ENCODE measurements at places on chromosomes 4 and X.

DNA sequence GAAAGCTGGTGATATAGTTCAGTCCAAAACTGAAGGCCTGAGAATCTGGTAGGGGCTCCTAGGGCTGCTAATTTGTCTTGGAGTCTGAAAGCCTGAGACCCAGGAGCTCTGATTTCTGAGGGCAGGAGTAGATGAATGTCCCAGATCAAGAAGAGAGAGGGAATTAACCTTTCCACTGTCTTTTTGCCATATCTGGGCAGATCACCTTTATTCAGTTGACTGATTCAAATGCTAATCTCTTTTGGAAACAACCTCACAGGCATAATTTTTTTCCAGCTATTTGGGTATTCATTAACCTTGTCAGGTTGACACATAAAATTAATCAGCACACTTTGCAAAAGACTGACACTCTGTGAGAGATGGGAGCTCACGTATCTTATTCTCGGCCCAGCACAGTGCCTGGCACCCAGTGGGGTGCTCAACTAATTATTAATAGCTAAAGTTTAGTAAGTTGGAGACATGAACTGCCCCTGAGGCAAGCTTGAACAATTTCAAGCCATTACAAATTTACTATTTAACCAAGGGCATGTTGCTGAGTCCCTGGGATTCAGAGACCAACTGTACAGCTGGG lies 114.3 kb downstream of the CPEB2 start:
- DNase-seq, result no peak

DNA sequence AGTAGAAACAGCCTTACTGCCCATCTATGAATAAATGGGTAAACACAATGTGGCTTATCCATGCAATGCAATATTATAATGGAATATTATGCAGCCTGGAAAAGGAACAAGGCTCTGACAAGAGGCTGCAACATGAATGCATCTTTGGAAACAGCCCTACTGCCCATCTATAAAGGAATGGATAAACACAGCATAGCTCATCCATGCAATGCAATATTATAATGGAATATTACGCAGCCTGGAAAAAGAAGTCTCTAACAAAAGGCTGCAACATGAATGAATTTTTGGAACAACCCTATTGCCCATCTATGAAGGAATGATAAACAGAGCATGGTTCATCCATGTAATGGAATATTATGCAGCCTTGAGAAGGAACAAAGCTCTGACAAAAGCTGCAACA lies 161.0 kb downstream of the CRLF2 start:
- no peak for DNase-seq

DNA sequence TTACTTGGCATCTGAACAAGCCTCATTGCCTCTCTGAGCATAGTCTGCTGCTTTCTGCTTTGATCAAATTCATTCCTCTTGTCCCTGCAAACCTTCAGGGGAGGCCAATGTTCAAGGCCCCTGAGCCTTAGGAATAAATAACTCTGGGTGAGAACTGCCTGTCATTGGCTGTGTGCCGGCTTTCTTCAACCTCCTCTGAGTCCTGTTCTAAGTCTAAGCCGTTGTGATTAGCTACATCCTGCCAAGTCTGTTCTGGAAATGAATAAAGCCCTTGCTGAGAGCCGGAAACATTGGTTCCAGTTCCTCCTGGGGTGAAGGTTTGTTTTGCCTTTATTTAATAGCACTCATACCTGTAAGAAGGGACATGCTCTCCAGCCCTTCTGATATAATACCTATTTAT lies 13.8 kb downstream of the RNF4 start:
- DNase-seq, result no peak

GRCh38 chr4:141913928-141914327 lies 277.5 kb downstream of the IL15 start:
- no peak for DNase-seq

GRCh38 chr4:150431221-150431620 lies 150.7 kb upstream of the MAB21L2 start:
- DNase-seq, result no peak

GRCh38 chr4:10013722-10014121 lies 7.6 kb downstream of the SLC2A9 start:
- peak; percentile 17 for DNase-seq

DNA sequence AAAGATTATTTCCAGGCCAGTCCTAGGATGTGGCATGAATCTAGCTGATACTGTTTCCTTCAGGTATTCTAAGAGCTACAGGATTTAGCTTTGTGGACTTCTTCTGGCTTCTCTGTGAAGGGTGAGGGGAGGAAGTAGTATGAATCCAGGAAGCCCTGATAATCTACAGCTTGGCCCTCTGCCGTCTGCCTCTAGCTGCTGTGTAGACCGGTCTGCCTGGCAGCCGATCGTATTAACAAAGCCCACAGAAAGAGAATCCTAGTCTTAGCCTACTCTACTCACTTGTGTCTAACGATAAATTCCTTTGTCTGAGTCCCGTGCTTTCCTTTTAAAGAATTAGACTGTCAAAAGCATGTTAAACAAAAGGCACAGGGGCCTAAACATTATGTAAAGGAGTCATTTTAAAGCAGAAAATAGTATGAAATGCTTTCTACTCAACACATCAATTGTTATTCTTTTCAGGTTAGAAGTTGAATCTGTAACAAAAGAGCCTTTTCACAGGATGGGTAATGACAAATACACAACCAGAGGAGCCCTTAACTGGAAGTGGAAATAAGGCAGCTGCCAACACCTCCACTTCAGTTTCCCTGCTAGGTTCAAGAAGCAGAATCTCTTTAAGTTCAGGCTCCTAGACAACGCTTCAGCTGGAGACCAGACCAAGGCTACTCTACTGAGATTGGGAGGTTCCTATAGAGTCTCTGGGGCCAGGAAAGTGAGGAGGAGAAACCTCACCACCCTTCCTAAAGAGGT lies 48.9 kb upstream of the UCP1 start:
- DNase-seq, result peak; percentile 4

DNA sequence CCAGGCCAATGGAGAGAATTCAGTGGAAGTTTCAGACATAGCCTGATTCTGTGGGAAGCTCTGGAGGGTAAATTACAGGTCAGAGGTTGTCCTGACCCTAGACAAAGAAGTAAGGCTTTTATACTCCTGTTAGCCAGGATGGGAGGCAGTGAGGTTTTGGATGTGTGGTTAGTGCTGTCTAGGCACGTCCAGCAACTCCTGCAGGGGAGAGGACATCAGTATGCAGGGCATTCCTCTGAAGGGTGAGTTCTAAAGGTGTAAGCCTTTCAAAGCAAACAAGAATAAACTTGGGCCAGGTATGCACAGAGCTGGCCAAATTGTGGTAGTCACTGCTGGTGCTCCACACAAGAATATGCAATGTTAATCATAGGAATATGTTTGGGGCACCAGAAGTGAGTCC lies 562.5 kb downstream of the CCSER1 start:
- DNase-seq, result no peak

DNA sequence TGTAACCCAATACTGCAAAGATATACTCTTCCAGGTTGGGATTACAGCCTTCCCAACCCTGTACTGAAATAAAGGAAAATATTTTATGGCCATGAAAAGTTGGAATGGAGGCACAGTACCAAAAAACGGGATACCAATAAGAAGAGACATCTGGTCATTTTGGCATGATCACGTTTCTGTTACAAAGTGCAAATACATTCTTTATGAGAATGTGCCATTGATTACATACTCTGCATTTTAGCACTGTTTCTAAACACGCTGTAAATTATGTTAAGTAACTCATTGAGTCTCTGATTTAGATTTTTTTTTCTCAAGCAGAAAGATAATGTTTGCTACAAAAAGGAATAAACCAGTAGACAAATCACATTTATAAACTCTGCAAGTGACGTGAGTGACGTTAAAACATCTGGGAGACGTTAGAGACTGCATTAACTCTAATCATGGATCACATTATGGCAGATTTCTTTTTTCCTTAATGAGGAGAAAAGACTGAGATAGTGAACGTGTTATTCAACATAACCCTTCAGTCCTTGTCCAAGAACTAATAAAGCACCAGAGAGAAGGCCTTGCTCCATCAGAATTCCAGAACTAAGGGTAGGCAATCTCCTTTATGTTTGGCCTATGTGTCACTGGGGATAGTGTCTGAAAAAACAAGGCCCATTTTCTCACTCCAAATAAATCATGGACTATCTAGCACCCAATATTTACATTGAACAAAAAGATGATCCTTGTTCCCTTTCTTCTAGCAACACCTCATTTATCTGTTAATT lies 31.0 kb downstream of the UNC5C start:
- no peak for DNase-seq

- no peak for DNase-seq
These were observed 17.4 kb upstream of the ARMCX2 start for GRCh38 chrX:101677028-101677427.

DNA sequence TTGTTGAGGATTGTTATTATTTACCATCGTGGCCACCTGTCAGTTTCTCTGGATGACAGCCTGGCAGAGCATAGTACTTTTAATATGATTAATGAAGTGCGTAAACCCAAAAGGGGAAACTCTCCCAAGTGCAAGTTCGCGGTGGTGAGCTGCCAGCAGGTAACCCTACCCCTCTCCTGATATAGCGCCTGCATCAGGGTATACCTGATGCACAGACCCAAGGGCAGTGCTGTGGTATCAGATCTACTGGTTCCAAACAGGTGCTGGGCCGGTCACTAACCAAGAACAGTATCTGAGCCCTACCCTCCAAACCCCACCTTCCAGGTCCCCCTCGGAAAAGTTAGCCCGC lies 1.6 kb downstream of the RNF150 start:
- DNase-seq, result no peak

- DNase-seq, result no peak
These were observed 195.0 kb upstream of the S100G start for GRCh38 chrX:16454926-16455325.

- DNase-seq, result no peak
These were observed 85.7 kb downstream of the DIAPH2 start for GRCh38 chrX:96770315-96770714.

DNA sequence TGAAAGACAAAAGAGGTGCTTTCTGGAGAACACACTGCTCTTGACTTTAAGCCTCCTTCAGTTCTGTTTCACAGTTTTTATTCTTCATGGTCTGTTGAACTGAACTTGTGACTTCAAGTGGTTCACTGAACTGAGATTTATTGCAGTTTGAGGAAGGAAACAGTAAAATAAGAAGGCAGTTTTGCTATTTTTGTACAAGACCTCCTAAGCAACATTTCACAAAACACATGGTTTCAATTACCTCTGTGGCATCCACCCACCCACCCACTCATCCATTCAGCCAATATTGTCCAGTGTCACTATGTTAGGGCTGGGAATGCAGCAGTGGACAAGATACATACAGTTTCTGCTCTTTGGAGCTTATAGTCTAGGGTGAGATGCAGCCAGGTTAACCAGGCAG lies 131.3 kb downstream of the IL1RAPL2 start:
- no peak for DNase-seq

DNA sequence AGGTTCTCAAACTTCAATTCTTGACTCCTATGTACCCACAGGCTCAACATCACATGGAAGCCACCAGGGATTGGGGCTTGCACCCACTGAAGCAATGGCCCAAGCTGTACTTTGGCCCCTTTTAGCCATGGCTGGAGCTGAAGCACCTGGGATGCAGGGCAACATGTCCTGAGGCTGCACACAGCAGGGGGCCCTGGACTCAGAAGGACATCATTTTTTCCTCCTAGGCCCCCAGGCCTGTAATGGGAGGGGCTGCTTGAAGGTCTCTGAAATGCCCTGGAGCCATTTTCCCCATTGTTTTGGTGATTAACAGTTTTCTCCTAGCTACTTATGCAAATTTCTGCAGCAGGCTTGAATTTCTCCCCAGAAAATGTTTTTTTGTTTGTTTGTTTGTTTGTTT lies 465.1 kb upstream of the PCDH10 start:
- DNase-seq, result no peak

- DNase-seq, result no peak
These were observed 21.7 kb downstream of the PNMA6F start for GRCh38 chrX:153299855-153300254.

DNA sequence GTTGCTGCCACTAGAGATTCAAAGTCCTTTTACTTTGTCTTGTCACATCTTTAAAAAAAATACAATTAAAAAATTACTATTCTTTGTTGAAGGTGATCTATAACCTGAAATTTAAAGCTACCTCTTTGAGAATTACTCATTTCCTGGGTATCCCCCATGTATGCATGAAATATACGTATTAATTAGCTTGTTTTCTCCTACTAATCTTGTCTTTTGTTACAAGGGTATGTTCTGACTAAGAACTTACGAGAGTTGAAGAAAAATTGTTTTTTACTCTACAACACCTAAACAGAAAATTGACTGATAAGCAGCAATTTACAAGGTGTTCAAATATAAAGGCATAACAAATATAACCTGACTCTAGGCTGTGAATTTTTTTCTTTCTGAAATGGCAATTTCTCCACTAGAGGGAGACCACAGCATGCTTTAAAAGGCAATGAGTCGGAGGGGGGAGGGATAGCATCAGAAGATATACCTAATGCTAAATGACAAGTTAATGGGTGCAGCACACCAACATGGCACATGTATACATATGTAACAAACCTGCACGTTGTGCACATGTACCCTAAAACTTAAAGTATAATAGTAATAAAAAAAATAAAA lies 249.6 kb downstream of the OPHN1 start:
- DNase-seq, result no peak

- no peak for DNase-seq
These were observed 49.2 kb downstream of the FGFRL1 start for GRCh38 chr4:1060621-1061020.

- DNase-seq, result no peak
These were observed 430.6 kb downstream of the DTHD1 start for GRCh38 chr4:36712013-36712412.

GRCh38 chr4:104772849-104773248 lies 278.2 kb upstream of the CXXC4 start:
- no peak for DNase-seq

DNA sequence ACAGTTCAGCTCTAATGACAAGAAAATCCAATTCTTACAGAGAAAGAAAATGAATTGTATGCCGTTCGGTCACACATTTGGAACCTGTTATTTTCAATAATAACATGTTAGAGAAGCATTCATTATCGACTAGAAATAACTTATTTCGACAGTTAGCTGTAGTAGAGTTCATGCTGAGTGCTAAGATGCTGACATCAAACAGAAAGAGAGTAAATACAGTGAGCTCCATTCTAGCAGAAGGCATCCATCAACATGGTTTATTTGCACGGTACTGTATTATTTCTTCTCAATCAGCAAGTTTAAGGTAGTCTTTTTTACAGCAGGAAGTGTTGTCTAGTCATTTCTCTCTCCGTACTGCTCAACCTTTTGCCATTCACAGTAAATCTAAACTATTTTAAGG lies 732.1 kb downstream of the STIM2 start:
- no peak for DNase-seq

DNA sequence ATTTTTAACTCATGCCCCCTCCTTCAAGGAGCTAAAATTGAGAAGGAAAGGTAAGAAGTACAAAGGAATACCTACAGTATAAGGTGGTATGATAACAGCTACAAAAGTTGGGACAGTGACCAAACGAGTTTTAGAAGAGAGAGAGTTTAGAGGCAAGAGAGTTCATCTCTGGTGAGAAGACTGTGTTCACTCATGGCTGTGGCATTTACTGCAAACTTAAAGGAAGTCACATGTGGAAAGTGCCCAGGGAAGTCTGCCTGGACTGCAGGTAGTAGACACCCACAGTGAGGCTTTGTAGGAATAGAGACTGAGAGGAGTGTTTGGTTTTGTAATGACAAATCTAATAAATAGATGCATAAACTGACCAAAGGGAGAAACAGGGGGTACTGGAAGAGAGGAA lies 493.5 kb downstream of the IL15 start:
- DNase-seq, result no peak

GRCh38 chr4:118348886-118349285 lies 3.9 kb downstream of the PRSS12 start:
- peak; percentile 38 for DNase-seq
